ENCODE measurements at places on chromosomes 12 and 14.

DNA sequence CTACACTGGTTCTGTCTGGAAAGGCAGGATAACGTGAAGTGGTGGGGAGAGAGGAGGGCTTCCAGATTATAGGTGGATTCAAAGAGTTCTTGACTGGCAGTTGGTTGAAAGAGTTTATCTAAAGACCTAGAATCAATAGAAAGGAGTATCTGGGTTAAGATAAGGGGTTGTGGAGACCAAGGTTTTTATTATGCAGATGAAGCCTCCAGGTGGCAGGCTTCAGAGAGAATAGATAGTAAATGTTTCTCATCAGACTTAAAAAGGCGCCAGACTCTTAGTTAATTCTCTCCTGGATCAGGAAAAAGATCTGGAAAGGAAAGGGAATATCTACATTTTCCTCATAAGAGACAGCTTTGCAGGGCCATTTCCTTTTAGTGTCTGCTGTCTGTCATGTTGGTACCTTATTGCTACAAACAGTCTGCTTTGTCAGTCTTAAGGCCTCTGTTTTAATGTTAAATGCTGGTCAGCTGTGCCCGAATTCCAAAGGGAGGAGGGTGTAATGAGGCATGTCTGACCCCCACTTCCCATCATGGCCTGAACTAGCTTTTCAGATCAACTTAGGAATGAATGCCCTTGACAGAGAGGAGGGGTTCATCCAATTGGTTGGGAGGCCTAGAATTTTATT is 401.3 kb downstream of the FUT8 start:
- DNase-seq = no peak

DNA sequence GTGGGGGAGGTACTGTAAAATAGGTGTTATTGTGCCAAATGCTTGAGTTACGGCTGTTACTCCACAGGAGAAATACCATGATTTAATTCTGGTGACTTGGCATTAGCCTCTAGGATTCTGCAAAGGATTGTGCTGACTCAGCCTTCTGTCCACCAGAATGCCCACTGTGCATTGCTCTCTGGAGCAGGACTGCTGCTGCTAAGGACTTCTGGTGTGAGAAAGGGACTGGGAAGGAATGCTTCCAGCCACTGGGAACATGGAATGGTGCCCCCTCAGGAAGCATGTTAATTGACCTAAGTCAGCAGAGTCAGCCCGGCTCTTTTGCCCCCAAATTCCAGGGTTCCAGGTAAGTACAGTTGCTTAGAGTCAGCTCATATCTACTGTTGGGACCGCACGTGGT is 32.9 kb downstream of the ZFHX2 start:
- DNase-seq = no peak

- no peak for DNase-seq
Observed at GRCh38 chr14:61147831-61148549, 133.1 kb downstream of the TMEM30B start.

DNA sequence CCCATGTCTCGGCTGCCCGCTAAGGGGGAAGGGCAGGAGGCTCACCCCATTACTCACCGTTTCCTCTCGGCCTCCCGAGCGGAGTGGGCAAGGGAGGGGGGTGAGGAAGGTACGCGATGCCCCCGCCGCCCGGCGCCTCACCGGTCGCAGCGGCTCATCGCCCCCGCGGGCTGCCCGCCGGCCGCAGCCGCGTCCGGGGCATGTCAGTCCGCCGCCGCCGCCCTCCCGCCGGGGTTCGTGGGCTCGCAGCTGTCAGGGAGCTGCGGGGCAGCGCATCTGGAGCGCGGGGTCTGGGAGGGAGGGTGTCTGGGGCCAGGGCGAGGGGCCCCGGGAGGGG is 461 bp downstream of the SLC8A3 start:
- DNase-seq = no peak

DNA sequence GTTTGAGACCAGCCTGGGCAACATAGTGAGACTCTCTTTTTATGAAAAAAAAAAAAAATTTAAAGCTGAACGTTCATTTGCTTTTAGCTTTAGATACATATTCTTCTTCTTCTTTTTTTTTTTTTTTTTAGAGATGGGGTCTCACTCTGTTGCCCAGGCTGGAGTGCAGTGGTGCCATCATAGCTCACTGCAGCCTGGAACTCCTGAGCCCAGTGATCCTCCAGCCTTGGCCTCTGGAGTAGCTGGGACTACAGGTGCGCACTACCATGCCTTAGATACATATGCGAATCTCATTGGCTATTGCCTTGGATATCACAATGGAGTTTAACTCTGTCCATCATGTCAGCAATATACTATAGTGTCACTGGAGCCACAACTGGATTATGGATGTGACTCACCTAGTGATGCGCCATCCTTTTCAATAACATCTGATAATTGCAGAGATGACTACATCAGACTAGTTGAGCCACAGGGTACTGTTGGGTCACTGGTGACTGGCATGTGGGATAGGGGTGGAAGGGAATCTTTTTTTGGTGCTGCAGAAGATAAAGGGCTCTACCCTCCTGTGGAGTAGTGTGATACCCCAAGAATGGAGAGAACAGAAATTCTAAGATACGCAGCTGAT is 2.7 kb upstream of the ADIPOR2 start:
- DNase-seq = no peak

GRCh38 chr14:47785058-47785457 is 109.7 kb upstream of the MDGA2 start:
- DNase-seq = no peak

DNA sequence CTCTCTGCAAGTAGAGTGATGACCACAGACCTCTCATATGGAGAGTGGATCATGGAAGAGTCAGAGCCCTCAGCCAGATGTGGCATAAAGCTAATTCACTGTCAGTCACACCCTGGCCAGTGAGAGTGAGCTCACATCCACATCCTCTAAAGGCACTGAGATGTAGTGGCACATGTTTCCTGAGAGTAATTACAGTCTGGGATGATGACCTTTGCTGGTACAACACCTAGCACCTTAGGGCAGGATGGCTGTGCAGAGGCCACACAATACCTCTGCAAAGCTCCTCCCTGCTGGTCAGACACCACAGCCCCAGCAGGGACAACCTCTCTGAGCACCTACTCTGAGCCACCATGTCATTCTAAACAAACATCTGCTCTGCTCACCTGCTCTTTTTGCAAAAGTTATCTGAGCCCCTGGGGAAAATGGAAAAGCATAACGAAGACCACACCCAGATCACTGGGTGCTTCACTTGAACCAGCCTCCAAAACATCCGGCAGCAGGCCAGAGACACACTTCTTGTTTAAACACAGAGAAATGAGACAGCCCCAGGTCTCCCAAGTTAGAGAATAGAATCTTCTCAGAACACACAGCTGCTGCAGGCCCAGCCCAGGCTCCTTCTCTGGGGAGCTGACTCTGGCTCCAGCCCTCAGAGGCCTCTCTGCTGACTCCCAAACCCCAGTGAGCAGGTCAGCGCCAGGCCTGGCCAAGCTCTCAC is 30.3 kb downstream of the PITPNM2 start:
- peak; percentile 11 for DNase-seq

DNA sequence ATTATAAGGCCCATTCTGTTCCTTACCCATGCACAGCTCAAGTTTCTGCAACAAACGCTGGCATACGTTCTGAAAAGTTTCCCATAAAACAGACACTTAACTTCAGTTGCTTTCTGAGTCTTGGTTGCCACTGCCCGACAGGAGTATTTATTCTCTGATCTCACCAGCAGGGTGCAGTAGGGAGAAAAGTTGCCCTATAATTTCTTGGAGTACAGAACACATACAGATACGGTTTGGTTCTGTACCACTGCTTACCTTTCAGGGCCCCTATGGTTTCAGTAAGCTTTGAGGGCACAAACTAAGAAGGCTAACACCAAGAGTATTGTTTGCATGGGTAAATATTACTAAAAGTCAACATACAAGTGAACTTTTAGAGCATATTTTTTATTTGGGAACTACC is 77.9 kb downstream of the SPATA7 start:
- DNase-seq = no peak

GRCh38 chr12:12822886-12823285 is 9.7 kb downstream of the DDX47 start:
- DNase-seq = no peak

DNA sequence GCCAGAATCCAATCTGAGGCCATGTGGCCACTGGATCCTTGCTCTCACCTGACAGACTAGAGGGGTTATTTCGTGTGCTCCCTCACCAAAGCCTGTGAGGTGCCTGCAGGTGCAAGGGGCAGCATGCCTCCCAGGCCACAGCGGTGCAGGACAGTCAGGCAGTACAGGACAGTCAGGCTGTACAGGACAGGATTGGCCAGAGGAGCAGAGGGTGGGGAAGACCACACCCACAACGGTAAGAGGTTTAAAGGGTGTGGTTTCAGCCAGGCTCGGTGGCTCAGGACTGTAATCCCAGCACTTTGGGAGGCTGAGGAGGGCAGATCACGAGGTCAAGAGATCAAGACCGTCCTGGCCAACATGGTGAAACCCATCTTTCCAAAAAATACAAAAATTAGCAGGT is 3.1 kb upstream of the BRF1 start:
- no peak for DNase-seq

DNA sequence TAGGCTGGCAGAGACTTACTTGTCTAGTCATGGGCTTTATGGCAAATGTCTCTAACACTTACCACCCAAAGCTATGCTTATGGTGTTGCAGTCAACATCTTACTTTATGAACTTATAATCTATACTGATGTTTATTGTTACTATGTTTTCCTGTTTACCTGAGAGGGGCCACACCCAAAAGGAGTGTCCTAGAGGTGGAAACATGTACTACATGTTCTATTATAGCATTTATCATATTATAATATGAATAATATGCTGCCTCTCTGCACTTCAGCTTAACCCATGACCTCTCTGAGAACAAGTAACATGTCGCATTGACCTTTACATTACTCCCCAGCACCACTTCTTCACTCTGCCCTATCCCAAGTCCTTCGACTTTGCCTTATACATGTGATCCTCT is 501.8 kb downstream of the ETNK1 start:
- DNase-seq = no peak

DNA sequence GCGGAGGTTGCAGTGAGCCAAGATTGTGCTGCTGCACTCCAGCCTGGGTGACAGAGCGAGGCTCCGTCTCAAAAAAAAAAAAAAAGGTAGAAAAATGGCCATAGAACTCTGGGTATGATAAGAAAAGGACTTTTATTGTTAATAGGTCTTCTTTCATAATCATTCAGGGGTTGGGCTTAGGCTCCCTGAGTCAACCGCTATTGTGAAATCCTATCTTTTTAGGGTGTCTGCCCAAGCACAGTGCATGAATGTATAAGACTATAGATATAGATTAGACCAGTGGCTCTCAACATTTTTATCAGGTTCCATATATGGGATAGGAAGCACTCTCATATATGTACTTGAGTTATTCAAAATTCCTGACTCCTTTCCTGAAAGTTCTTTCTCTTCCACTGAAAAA is 48.7 kb upstream of the USP15 start:
- DNase-seq = no peak

DNA sequence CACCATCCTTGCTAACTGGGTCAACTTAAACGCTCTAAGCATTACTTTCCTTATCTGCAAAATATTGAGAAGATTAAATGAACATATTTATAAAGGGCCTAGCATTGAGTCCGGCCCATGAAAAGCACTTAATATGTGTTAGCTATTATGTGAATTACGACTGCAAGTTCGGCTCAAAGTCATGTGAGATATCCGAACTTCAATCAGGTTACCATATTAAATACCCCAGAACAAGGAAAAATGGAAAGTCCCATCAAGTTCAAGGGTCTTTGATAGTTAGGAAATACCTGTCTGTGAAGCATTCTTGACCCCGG is 487 bp upstream of the NRDE2 start:
- no peak for DNase-seq

GRCh38 chr12:28618171-28618570 is 427.9 kb downstream of the CCDC91 start:
- DNase-seq = no peak

- no peak for DNase-seq
Observed at GRCh38 chr14:24100197-24100981, 6.3 kb downstream of the PCK2 start.

DNA sequence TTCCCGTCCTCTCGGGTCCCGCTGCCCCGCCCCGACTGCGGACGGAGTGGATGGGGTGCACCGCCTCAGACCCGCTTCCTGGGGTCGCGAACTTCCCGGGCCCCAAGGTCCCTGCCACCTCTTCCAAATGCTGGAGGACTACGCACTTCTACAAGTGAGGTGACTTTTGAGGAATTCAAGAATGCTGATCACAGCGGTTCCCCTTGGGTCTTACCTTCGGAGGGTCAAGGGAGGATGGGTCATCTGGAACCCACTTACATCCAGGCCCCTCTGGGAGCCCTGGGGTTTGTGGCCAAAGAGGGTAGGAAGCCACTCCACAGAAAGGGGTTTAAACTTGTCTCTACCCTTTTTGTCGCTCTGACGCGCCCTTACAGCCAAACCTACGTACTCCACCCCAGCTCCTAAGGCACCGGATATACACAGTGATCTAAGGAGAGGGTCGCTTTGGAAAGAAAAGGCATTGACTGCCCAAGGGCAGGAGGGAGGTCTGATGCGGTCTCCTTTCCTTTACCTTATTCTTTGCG is 532 bp upstream of the PRKD1 start:
- no peak for DNase-seq

GRCh38 chr14:48628870-48629269 is 953.5 kb upstream of the MDGA2 start:
- no peak for DNase-seq

DNA sequence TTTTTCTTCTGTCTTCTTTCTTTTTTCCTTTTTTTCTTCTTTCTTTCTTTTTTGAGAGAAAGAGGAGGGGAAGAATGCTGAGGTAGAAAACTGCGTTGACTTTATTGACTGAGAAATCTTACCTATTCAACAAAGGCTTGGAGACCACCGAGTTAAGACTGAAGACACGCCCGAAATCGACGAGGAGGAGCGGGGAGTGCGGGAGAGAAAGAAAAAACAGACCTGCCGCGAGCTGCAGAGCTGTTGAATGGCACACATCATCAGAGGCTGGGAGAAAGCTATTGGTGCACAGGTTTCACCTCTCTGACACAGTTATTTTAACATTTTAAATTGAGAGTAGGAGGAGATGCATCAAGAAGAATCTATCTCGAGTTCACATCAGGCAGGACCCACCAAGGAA is 5.1 kb downstream of the ASCL1 start:
- no peak for DNase-seq

GRCh38 chr12:124544311-124544970 is 23.0 kb downstream of the NCOR2 start:
- DNase-seq = no peak

DNA sequence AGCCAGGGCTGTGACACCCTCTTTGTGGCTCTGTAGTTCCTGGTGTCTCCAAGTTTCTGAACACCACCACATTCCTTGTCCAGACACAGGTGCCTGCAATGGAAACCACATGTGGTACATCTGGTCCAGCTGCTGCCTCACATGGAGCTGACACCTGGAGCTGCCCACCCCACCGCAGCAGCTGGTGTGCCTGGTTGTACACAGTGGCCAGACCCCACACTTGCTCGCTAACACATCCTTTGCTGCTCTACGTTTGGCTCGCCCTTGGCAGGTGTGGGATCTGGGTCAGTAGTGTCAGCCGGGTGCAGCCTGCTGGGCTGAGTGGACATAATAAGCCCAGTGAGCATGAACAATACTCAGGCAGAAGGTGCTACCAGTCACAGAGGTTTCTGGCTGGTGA is 198.9 kb downstream of the ADGRD1 start:
- DNase-seq = no peak

- no peak for DNase-seq
Observed at GRCh38 chr12:74732826-74733225, 195.2 kb downstream of the ATXN7L3B start.
